Liver (tissue), 10 donors: ENCODE measurements at places on chromosomes 2 and 18.

GRCh38 chr2:6917761-6918421 lies 679 bp downstream of the RNF144A start:
- no peak for DNase-seq

GRCh38 chr2:31812051-31812798 lies 198.6 kb downstream of the MEMO1 start:
- DNase-seq: no peak

DNA sequence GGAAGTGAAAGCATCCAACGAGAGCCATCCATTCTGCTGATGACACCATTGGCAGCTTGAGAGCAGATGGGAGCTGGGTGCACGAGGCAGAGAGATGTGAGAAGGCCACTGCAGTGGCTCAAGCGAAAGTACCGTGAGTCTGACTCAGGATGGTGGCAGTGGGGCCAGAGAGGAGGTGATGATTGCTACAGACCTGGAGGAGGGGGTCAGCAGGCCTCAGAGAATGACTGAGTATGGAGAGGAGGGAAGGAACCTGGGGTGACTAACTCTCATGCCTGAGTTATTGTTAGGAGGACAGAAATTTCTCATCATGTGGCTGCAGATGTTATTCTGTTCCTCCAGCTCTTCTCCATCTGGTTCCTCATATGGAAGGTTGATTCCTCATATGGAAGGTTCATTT lies 8.8 kb upstream of the ZBTB7C start:
- DNase-seq: no peak

DNA sequence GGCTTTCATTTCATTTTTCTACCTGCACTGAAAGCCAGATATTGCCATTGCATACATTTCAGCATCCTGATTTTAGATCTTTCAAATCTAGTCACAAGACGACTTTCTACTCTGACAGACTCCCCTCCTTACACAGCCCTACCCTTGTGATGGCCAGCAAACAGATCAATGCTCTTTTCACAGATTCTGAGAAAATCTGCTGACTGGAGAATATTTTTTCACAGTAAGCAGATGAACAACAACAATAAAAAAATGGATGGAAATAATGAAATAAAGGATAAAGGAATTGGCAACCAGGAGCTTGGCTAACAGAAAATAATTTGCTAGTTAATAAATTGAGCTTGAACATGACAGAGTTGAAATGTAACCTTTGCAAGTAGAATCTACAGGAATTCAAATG lies 527.2 kb downstream of the IRS1 start:
- DNase-seq: no peak

DNA sequence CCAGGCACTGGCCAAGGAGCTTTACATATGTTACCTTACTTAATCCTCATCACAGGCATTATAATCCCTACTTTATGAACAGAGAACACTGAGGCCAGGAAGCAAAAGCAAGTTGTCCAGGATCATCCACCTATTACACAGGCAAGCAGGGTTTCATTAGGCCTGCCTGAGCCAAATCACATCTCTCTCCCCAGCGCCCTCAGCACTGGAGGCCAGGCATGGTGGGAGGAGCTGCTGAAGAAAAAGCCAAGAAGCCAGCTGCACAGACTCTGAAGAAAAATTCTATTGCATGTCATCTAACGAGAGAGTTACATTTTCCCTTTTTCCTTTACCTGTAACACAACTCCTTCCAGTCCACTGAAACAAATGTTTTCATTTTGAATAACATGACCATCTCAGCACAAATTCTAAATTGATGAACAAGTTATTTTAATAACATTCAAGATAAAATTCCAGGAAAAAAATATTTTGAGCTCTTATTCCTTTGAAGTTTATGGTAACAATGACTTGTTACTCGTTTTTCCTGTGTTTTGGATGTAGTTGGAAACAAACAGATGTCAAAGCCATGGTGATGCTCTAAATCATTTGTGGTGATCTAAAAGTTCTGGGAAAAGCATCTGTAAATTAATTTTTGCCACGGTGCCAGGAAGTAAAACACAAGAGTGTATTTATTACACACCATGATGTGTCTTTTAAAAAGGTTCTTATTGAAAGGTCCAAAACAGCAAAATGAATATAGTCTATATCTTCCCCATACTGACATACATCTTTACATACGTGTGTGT lies 139.0 kb upstream of the ITGB6 start:
- no peak for DNase-seq

- no peak for DNase-seq
Observed at GRCh38 chr2:145753966-145754365, 1234.0 kb upstream of the ZEB2 start.

DNA sequence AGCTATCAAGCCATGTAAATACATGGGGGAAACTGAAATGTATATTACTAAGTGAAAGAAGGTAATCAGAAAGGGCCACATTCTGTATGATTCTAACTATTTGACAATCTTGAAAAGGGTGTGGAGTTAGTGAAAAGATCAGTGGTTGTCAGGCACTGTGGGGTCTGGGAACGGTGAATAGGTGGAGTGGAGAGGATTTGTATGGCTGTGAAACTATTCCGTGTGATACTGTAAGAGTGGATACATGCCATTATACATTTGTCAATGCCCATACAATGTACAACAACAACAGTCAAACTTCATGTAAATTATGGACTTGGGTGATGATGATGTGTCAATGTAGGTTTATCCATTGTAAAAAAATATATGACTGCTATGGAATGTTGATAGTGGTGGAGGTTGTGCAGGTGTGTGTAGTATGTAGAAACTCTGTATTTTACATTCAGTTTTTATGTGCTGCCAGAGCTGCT lies 1116.2 kb downstream of the SUCLG1 start:
- no peak for DNase-seq

DNA sequence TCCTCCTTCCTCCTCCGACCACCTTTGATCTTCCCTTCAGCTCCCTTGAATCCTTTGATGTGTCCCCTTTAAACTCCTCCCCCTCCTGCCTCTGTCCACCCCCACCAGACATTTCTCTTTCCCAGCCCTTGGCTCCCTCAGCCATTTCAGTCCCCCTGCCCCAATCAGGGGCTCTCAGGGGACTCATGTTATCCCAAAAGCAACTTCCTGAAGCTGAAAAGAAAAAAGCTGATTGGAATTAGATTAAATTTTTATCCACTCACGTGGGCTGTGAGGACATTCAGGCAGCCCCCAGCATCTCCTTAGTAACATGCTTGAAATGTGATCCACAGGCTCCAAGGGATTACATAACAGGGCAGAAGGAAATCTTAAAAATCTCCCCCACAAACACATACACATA lies 81.3 kb downstream of the NEURL3 start:
- no peak for DNase-seq

GRCh38 chr2:75027886-75028285 lies 69.4 kb downstream of the POLE4 start:
- no peak for DNase-seq

DNA sequence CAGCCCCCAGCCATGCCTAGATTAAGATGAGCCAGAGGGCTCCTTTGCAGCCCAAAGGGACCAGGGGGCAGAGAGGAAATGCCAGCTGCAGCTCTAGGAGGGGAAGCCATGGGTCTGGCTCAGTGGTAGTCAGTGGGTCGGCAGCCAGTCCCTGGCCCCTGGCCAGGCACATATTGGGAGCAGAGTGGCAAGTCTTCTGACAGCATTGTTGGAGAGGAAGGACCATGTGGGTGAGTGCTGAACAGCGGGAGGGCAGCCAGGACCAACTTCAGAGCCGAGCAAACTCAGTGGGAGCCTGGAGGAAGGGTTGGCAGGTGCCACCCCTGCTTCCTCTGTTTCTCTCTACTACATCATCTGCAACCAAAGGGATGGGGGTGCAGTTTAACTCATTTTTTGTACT lies 140.5 kb upstream of the PELI1 start:
- no peak for DNase-seq

DNA sequence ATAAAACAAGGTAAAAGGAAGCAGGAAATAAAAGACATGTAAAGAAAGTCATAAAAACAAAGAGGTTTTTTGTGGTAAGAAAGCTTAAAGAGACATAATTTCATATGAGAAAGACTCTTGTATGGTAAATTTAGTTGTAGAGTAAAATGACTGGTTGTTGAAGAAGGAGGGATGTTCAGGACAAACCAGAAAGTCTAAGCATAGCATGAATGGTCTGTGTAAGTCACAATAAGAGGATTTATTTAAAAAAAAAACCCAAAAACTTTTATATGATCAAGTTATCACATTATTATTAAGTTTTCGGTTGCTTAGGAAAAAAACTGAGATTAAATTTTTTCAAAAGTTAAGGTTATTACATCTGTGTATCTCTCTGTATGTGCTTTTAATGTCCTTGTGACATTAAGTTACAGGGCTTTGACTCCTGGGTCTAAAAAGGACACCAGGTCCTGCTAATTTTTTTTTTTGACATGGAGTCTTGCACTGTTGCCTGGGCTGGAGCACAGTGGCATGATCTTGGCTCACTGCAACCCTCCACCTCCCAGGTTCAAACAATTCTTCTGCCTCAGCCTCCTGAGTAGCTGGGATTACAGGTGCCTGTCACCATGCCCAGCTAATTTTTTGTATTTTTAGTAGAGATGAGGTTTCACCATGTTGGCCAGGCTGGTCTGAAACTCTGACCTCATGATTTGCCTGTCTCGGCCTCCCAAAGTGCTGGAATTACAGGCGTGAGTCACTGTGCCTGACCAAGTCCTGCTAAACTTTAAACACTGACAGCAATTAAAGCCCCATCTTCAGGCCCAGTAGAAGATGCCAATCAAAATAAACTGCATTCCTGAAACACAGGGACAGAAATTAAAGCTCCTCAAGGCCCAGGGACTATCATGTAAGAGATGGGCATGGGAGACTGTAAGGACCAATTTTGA lies 14.2 kb upstream of the OXER1 start:
- no peak for DNase-seq

GRCh38 chr2:197011801-197012641 lies 85.5 kb upstream of the PGAP1 start:
- no peak for DNase-seq

DNA sequence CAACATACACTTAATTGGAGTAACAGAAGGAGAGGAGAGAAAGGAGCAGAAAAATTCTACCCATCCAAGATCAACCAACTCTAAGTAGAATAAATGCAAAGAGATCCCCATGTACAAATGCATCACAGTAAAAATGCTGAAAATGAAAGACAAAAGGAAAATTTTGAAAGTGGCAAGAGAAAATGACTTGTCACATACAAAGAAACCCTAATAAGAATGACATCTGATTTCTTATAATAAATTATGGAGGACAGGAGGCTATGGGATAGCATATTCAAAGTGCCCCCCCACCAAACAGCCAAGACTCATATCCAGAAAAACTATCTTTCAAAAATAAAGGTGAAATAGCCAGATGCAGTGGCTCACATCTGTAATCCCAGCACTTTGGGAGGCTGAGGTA lies 22.2 kb upstream of the INPP4A start:
- no peak for DNase-seq

DNA sequence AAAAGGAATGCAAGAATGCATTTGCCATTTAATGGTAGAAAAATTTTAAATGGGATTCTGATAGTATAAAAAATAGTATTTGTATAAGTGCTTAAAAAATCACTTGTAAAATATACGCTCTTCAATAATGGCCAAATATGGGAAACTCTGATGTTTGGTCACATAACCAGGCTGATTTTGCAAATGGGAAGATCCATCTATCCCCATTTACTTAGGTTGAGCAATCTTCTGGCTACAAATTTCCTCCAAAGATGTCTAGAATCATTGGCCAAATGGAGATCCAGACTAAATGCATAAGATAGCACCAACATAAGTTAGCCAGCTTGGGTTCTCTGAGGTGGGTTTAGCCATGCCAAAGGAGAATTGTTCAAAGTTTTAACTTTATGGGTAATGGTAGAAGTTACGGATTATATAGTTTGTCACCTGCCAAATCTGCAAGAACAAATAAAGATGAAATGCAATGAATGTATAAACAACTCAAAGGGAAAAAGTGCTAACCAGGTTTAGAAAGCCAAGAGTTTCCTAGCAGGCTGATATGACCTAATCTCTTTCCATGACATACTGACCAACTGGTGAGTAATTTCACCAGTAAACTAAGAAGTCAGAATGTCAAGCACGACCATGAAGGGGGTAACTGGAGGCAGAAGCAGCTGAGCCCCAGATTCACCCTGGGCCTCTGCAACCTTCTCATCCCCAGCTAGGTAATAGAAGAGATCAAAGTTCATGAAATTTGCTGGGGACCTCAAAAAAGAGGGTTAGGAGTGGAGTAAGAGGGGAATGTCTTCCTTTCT lies 10.0 kb downstream of the RHOB start:
- DNase-seq: no peak

- DNase-seq: no peak
Observed at GRCh38 chr2:88680266-88680902, 11.1 kb upstream of the RPIA start.

DNA sequence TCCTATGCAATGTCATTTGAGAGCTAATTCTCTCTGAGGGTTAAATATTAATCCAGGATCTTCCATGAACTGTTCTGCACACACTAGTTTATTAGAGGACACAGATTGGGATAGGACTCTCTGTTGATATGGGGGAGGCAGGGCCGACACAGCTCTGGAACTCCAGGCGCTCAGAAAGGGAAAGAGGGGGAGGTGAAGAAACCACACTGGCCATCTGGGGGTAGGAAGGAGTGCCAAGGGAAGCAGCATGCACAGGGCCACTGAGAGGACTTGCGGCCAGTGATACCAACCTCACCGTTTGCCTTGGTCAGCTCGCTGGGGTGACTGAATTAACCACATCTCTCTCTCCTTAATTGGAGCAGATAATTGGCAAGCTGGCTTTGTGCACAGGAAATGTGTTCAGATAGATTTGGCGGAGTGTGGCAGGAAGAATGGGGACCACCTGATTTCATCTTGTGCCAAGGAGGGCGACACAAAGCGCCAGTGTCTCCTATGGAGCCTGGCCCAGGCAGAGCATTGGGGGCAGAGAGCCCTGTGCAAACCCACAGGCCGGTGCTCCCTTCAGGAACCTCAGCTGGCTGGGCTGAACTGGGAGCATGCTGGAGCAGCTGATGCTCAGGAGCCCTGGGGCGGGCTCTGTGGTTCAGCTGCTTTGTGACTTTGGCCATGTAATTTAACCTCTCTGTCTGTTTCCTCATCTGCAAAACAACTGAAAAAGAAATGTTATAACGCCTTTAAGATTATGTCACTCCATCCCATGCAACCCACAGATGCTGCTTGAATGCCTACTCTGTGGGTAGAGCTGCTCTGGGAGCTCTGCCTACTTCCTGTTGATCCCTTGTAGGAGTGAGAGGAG lies 114.7 kb upstream of the STON1 start:
- no peak for DNase-seq

DNA sequence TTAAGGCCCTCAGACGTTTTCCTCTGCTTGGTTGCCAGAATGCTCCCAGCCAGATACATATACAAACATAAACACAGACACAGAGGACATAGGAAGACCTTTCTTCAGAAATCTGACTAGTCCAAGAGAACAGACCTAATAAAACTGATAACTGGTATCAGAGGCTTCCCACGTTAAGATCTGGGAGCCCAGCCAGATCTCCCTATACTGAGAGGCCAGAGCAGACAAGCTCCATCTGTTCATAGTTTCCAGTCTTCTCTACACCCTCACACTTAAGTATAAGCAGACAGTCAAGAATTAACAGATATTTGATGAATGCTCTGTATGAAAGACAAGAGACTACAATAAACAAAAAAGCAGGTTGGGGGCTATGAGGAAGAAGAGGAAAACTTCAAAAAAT lies 240.5 kb upstream of the CHAC2 start:
- no peak for DNase-seq
